EL (cell line): ENCODE measurements at places on chromosomes 16 and 17.

DNA sequence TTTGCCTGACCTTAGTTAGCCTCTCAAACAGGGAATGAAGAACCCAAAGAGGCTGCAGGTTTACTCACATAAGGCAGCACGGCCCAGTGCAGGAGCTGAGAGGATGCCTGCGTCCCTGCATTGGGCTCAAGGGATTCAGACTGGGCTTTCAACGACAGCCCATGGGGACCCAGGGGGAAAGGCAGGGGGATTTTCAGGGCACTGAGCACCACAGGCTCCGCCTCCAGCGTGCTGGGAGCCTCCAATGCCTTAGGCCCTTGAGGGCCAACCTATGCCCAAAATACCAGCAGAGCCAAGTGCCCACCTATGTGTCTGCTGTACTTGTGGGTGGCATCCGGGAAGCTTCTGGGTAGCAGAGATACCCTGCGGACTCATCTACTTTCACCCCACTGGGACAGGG, 22.3 kb downstream of the DCAKD start:
- no peak for DNase-seq

DNA sequence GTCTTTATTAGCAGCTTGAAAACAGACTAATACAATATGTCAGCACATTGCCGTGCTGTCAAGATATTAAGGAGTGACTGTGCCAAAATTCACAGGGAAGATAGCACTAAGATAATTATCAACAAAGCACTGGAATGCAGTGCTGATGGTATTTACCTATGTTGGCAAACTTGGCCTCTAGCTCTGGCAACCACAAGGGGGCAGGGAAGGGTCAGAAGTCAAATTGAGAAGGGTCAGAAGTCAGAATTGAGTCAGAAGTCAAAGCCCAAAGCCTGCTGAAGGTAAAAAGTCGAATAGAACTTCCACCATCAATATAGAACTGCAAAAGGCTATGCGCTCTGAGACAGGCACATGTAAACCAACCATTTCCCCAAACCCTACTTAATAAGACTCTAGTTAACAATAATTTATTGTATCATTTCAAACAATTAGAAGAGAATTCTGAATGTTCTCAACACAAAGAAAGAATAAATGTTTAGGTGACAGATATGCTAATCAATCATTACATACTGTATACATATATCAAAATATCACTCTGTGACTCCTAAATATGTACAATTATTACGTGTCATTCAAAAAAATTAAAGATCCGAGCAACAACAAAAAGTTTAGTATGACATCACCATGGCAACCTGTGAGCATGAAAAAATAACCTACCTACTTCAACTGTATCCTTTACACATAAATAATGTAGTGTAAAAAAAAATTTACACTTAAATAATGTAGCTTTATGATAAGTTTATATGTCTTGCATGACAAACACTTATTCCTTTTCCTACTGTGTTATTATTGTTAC, 916.1 kb downstream of the KCNJ2 start:
- DNase-seq: peak; percentile 4

GRCh38 chr16:65964752-65965151, 401.7 kb upstream of the CDH5 start:
- no peak for DNase-seq

- no peak for DNase-seq
Observed at GRCh38 chr16:79419148-79419547, 181.4 kb downstream of the MAF start.

- no peak for DNase-seq
Observed at GRCh38 chr16:380762-381011, 1.1 kb downstream of the PGAP6 start.

GRCh38 chr17:47687328-47687690, 6.7 kb upstream of the TBKBP1 start:
- no peak for DNase-seq

- no peak for DNase-seq
Observed at GRCh38 chr17:74182041-74182723, 21.3 kb upstream of the RPL38 start.

DNA sequence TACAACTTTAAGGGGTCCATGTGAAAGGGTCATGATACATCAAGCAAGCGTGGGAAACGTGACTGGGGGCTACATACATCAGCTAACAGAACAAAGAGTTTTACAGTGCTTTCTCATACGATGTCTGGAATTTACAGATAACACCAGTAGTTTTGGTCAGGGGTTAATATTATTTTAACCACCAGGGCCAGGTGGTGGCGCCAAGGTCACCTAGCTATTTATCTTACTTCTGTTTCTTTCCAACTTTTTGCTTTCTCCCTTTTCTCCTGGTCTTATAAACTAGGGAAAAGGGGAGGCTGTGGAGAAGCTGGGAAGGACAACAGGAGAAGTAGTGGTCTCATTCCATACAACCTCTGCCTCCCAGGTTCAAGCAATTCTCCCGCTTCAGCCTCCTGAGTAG, 37.9 kb downstream of the CLEC3A start:
- no peak for DNase-seq

- no peak for DNase-seq
Observed at GRCh38 chr16:82845116-82845515, 218.3 kb downstream of the CDH13 start.

- no peak for DNase-seq
Observed at GRCh38 chr17:60724647-60725046, 47.0 kb downstream of the BCAS3 start.

DNA sequence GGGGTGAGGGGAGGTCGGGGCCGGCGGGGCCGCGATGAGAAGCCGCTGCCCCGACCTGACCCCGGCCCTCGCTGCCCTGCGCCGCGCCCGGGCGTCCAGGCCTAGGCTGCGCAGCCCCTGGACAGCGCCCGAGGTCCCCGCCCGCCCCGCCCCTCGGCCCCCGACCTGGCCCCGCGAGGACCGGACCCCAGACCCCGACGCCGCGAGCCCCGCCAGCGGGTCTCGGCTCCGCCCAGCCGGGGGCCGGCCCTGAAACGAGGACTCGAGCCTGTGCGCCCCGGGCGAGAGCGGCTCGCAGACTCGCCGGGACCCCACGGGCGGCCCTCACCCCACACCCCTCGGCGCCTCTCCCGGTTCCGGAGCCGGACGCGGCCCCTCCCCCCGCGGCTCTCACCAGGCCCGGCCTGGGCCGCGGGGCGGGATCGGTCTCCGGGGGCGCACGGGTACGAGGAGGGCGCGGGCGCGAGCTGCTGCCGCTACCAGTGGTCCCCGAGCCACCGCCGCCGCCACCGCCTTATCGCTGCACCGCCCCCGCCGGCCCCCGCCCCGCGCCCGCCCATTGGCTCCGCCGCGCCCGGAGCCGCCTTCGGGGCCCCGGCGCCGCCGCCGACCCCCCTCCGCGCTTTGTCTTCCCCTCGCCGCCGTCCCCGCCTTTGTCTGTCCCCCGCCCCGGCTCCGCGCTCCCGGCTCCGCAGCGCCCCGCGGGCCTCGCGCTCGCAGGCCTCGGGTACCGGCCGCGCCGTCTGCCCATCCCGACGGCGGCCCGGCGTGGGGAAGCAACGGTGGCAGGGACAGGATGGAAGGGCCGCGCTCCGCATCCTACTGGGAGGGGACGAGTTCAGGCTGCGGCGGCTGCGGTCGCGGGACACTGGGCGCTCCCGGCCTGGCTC, at the start of gene LIMD2:
Gene LIMD2, minus strand, starts transcription at position 488 of the 890 bp plus-strand sequence. CDS start 827 bp downstream, outside the sequence.
- peak; percentile 46 for DNase-seq

DNA sequence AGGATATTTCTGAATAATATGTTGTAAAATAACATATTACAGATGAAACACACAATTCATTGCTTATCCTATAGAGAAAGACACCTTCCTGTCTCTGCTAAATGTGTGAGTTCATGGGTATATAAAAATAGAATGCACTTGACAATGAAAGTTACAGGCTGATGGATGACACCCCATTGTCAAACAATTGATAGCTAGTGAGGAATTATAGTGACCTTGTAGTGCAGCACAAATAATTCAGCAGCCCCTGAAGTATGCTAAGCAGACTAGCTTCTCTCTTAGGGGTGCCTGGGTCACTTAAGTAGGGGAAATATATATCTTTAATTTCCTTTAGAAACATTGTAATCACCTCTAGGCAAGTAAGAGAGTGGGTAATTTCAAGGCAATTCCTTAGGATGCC, 826.2 kb downstream of the CDH8 start:
- no peak for DNase-seq

DNA sequence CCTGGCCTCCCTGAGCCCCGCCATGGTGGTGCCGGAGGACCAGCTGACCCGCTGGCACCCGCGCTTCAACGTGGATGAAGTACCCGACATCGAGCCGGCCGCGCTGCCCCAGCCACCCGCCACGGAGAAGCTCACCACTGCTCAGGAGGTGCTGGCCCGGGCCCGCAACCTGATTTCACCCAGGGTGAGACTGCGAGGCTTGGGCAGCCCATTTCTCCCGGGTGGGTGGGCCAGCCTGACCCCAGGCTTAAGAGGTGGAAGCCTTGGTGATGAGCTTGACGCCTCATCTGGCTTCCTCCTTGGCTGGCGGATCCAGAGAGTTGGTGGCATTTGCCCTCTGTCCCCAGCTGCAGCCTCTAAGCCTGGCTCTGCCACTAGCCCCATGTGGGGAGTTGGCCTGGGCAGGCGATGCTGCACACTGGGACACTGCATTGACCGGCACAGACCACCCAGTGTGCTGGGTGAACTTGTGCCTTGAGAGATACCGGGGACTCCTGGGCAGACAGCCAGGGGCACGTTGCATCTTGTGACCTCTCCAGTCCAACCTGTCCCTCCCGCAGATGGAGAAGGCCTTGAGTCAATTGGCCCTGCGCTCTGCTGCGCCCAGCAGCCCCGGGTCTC, 3.0 kb downstream of the CDT1 start:
- no peak for DNase-seq

GRCh38 chr16:16096121-16096857, 127.0 kb downstream of the ABCC6 start:
- peak; percentile 66 for DNase-seq

DNA sequence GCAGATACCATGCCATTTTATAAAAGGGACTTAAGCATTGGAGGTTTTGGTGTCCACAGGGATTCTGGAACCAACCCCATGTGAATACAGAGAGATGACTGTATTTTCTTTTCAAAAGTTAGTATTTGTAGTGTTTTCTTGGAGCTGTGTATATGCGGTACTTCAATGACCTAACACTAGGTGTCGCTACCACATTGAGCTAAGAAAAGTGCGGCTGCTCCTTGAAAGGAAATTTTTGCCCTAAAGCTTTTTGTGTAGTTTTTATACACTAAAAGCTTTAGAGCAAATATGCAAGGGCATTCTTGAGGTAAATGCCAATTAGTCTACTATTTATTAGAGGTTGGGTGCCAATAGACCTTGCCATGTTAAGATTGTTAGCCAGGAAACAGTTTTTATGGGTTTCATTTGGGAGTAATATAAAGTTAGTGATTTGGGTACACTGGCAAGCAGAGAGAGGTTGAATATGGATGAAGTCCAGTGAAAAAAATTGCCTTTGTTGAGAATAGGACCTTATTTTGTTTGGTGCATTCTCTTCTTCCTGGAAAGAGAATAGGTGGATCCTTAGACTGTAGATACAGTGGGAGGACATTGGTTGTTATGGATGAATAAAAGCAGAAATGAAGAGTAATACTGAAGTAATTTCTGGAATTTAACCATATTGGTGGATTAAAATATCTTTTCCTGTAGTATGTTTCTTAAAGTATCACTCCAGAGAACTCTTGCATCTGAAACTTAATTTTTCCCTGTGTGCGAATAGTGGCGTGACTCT, 43.3 kb downstream of the BCAS3 start:
- peak; percentile 65 for DNase-seq

DNA sequence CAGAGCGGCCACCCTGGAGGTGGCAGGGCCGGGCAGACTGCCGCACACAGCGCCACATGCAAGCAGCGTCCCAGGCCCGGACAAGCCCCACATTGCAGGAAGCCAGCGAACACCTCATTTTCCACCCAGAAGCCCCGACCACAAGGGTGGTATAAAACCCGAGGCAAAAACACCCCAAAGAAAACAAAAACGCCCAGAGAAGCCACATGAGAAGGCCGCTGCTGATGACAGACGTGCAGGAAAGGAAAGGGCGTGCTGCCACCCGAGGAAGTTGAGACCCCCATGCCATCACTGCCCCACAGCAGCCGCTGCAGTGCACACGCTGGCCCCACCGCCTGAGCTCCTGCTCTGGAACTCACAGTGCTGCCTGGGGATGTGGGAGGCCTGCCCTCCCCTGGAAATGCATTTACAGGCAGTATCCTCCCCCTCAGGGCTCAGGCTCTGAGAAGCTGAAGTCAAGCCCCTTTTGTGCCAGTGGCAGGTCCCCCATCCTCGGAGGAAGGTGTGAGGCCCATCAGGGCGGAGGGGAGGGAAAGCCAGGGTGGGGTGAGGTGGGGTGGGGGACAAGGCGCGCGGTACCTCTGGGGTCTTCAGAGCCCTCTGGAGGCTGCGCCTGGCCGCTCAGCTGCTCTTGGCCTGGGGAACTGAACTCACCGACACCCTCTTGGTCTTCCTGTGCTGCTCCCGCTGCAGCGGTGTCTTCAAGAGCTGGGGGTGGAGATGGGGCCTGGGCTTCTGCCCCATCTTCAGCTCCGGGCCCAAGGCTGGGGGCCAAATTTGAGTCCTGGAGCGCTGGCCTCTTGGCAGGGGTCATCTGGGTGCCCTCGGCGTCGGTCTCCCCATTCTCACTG, 62.0 kb downstream of the IL21R start:
- no peak for DNase-seq

- no peak for DNase-seq
Observed at GRCh38 chr16:2526135-2526534, 5.1 kb downstream of the CEMP1 start.

- peak; percentile 89 for DNase-seq
Observed at GRCh38 chr17:80544655-80545498, at the start of gene RPTOR. TSS of gene RPTOR (plus strand) at chr17:80544838. CDS start at chr17:80545630, 792 bp downstream.

- no peak for DNase-seq
Observed at GRCh38 chr16:65576631-65577030, 454.8 kb upstream of the CDH11 start.

- DNase-seq: no peak
Observed at GRCh38 chr17:63999680-64000531, 1.8 kb downstream of the PRR29 start.
